ENCODE measurements at places on chromosomes 7 and 10.

DNA sequence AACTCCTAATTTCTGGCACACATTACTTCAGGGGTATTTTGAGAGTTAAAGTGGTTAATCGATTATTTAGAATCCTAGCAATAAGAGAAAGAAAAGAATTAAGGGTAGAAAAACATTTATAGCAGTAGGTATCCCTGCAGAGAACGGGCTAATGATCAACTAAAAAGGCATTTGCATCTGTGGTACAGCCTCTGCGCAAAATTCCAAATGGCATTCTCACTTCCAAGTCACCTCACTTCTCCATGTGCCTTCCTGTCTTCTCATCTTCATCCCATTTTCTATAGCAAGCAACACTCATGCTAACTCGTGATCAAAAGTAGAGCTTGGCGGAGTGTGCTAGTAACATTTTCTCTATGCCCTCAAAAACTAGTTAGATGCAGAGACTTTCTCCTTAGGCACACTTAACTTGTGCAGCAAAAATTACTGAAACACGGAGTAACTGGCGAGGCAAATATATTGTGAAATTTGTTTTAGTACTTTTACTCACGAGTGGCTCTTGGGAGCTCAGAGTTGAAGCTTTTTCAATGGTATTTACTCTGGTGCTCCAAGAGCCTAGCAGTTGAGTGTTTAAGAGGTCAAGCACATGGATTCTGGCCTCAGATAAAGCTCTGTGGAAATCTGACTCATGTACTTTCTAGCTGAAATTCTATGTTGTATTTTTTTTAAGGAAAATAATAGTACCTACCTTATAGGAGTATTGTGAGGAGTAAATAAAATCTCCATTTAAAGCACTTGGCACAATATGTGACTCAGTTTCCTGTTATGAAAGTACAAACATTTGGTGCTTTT, 65.1 kb downstream of the MET start:
- no peak for DNase-seq

DNA sequence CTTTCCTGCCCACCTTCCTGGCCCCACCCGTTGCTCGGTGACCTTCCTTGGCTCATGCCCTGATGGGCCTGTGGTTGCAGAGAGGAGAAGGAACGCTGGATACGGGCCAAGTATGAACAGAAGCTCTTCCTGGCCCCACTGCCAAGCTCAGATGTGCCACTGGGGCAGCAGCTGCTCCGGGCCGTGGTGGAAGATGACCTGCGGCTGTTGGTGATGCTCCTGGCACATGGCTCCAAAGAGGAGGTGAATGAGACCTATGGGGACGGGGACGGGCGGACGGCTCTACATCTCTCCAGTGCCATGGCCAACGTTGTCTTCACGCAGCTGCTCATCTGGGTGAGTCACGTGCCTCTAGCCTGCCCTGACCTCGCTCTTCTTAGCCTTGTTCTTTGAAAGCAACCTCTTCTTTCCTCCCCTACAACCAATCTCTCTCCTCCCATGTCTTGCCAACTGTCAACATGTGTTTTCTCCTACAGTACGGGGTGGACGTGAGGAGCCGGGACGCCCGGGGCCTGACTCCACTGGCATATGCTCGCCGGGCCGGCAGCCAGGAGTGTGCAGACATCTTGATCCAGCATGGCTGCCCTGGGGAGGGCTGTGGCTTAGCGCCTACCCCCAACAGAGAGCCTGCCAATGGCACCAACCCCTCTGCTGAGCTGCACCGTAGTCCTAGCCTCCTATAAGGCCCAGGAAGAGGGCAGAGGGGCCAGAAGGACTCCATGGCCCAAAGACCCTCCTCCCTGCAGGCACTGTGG, 24.1 kb downstream of the GBX1 start:
- no peak for DNase-seq

DNA sequence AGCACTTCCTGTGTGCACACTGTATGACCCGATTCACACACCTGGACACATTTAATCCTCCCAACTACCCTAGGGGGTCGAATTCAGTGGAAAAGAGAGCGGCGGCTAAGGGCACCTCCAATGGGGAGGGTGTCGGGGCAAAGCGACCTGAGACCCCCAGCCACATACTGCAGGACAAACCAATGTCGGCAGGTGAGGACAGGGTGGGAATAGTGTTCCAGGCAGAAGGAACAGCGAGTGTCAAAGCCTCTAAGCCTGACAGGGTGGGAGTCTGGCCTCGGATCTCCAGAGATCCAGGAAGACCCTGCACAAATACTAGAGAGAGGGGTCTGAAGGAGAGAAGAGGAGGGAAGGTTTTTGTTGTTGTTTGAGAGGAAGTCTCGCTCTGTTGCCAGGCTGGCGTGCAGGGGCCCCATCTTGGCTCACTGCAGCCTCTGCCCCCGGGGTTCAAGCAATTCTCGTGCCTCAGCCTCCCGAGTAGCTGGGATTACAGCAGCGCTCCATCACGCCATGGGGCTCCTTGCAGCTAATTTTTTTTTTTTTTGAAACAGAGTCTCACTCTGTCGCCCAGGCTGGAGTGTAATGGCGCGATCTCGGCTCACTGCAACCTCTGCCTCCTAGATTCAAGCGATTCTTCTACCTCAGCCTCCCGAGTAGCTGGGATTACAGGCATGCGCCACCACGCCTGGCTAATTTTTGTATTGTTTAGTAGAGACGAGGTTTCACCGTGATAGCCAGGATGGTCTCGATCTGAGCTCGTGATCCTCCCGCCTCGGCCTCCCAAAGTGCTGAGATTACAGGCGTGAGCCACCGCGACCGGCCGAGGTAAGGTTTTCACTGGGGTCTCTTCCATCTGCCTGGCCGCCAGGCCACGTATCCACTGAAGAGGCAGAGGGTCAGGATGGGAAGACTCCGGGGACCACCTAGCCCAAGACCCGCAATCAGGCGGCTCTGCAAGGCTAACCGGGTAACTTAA, 1.2 kb upstream of the ARPC1B start:
- no peak for DNase-seq

- no peak for DNase-seq
Observed at GRCh38 chr7:18212758-18213157, 185.1 kb upstream of the PRPS1L1 start.

DNA sequence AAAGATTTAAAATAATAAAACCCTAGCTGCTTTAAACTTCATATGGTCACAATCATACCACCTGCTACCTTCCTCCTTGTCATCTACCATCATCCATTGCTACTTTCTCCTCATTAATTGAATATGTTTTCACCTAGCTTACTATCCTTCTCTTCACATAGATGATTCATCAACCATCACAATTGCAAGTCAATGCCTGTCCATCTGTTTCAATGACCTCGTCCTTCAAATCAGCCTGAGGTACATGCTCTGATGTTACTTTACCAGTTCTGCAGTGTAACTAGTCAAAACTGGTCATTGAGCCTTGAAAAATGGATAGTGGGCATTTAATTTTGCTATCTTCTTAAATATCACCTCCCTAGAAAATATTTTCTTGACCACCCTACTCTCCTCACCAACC, 164.7 kb downstream of the SEMA3E start:
- no peak for DNase-seq

DNA sequence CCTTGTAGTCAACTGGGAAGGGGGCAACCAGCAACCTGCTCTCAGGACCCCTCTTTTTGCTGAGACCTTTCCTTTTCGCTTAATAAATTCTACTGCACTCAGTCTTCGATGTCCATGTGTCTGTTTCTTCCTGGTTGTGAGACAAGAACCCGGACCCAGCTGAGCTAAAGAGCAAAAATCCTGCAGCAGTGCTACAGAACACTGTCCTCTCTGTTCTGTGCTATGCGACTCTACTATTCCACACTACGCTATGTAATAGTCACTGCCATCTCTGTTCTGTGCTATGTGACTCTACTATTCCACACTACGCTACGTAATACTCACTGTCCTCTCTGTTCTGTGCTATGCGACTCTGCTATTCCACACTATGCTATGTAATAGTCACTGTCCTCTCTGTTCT, 34.3 kb downstream of the DIP2C start:
- DNase-seq, result no peak

GRCh38 chr10:132977807-132978206, 35.4 kb upstream of the CFAP46 start:
- no peak for DNase-seq

DNA sequence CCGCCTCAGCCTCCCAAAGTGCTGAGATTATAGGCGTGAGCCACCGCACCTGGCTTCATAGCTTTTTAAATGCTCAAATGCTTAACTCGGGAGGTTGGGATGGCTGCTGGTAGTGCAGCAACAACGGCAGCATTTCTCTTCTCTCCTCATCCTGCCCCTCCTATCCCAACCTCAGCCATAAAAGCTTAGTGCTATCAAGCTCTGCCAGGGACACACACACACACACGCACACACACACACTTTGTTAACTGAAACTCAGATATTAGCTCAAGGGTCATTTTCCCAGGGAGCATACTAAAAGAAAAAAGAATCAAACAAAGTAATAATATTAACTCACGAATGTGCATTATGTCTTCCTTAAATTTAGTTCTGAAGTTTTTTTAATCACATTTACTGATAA, 63.0 kb upstream of the HPS1 start:
- no peak for DNase-seq

GRCh38 chr7:50138101-50138500, 45.1 kb upstream of the ZPBP start:
- no peak for DNase-seq

Measured in stimulated activated CD8-positive, alpha-beta memory T cell treated with anti-CD3 and anti-CD28 coated beads, Interleukin-12 subunit alpha, Interleukin-12 subunit beta, amount 100 ng/mL, for 1 hour (primary cell).